ENCODE measurements at places on chromosomes 1 and 21.

- no peak for DNase-seq
Observed at GRCh38 chr1:93605026-93605568, 76.5 kb downstream of the BCAR3 start.

DNA sequence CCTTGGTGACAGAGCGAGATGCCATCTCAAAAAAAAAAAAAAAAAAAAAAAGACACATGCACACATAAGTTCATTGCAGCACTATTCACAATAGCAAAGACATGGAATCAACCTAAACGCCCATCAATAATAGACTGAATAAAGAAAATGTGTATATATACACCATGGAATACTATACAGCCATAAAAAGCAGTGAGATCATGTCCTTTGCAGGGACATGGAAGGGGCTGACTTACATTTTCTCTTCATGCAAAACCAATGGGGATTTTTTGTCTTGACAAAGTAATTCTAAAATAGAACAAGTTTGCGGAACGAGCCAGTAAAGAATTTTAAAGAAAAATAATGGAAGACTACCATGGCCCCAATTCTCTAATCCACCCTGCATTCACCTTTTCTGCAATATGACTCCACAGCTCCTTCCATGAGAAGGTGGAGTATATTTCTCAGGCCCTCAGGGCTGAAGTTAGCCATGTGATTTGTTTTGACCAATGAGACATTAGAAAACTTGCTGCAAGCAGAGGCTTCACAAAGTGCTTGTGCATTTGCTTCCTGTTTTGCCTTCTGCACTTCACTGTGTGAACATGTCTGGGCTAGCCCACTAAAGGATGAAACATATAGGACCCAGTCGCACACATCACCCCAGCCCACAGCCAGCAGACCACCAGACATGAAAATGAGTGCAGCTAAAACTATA, 78.8 kb upstream of the NR5A2 start:
- DNase-seq: no peak

DNA sequence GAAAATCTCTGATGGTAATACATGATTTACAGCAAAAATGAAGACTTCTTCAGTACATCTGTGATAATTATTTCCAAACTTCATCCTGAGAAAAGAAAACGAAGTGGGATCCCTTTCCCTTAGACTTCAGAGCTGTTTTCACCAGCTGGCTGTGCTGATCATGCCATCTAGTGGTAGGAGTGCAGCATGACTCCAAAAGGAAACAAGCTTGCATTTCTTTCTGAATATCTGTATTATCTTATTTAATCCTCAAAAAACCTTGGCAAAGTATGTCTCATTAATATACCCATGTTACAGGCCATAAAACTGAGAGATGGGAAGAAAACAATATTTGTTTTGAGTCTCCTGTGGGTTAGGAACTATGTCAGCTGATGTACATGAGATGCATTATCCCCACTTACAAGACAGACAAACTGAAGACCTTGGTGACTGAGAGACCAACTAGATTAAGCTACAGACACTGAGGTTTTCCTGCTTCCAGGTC, 9.8 kb upstream of the GJA8 start:
- DNase-seq: peak; percentile 62

GRCh38 chr1:186086583-186086982, 288.5 kb downstream of the TPR start:
- no peak for DNase-seq

GRCh38 chr1:190439447-190439846, 38.2 kb downstream of the BRINP3 start:
- no peak for DNase-seq

DNA sequence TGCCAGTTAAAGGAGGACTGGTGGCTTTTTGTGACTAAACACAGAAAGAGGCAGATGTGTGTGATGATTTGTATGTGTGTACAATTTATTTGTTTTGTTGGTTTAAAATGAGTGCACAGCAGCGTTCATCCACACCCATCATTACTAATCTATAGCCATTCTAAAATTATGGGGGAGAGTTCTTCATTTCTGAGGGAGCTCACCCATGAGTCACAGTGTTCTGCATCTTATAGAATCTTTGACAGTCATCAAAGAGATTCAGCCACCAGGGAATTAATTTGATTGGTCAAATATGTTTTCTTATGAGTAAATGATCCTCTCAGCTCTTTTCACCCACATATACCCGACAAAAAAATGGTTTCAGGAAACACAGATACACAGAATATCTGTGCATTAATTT, 147.9 kb downstream of the GREM2 start:
- no peak for DNase-seq

GRCh38 chr21:16079830-16080229, 350.0 kb downstream of the USP25 start:
- DNase-seq: no peak

GRCh38 chr1:18191481-18192155, 84.0 kb downstream of the IGSF21 start:
- no peak for DNase-seq

DNA sequence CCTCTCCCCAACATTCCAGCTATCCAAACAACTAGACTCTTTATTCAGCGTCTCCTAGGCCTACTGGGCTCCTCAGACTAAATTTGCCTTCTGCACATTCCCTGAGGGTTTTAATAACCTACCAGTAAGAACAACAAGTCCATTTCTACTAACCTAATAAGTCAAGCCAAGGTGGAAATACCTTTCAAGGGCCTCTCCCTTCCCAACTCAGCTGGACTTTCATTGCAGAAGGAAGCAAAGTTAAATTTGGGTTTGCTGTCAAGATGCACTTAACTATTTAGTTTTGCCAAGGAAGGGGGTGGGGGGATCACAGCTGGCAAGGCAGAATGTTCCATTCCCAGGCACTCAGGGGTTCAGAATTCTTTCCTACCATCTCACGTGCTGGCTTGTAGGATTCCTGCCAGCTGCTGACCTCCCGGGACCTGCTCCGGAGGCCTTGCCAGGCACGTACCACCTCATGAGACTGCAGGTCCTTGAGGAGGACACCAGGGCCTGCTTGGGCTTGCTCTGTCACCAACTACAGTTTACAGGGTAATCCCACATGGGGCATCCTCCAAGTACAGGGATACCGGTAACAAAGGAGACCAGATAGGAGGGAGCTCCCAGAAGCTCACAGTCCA, 29.8 kb downstream of the SLC30A1 start:
- DNase-seq: no peak

- no peak for DNase-seq
Observed at GRCh38 chr1:93592551-93592949, 89.1 kb downstream of the BCAR3 start.

DNA sequence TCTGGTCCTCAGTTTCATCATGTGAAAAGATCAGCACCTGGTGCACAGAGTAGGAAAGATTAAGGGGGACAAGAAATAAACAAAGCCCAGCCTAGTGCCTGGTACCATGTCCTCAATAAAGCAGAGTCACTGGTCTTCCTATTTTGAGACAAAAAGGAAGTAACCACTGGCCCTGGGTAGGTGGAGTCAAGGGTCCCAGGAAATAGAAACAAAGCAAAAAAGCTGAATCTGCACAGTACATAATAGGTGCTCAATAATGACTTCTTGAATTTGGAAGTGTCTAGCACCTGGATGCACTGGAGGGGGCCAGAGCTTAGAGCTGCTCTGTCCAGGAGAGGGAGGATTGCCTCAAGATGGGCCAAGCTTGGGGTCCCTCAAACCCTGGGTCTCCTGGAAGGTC, 1.9 kb upstream of the EPHB2 start:
- peak; percentile 58 for DNase-seq

DNA sequence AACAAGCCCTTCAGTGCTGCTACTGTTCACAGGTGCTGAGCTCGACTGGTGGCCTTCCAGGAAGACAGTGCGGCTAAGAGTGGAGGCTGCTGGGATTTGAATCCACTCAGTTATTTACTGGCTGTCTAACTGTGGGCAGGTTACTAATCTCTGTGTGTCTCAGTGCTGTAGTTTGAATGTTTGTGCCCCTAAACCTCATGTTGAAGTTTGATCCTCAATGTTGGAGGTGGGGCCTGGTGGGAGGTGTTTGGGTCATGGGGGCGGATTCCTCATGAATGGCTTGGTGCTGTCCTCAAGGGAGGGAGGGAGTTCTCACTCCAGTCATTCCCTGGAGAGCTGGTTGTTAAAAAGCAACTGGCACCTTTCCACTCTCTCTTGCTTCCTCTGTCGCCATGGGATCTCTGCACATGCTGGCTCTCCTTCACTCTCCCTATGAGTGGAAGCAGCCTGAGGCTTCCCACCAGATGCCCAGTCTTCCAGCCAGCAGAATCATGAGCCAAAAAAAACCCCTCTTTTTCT, 334.8 kb downstream of the RPS6KC1 start:
- DNase-seq: no peak

DNA sequence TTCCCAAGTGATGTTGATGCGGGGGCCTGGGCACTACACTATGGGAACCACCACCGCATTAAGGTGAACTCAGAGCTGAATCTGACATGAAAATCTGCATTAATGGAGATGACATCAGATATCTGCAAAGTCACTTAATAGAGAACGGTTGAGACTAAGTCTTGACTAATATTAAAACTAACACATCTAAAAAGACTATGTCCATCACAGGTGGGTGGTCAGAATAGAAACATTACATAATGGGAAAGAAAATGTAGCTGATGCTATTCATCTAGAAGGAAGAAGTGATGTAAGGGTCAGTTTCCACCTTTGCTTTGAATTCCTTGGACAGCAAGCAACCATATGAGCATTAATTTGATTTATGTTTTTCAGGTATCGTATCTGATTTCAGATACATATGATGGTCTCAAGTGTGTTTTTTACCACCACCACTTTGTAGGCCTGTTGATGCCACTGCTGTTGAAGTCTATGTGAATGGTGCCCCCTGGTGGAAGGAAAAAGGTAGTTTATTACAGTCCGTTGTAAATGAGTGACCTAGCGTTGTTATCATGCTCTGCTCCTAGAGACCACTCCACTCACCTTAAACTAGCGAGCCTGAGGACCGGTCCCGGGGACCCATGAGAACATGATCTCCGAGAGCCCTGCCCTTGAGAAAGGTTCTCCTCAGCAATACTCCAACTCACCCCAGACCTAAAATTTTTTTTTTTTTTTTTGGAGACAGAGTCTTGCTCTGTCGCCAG, 73.5 kb downstream of the BACH1 start:
- peak; percentile 87 for DNase-seq

GRCh38 chr1:72780212-72780611, 497.9 kb upstream of the NEGR1 start:
- DNase-seq: no peak

- peak; percentile 75 for DNase-seq
Observed at GRCh38 chr1:230145953-230146476, 79.0 kb downstream of the GALNT2 start.

DNA sequence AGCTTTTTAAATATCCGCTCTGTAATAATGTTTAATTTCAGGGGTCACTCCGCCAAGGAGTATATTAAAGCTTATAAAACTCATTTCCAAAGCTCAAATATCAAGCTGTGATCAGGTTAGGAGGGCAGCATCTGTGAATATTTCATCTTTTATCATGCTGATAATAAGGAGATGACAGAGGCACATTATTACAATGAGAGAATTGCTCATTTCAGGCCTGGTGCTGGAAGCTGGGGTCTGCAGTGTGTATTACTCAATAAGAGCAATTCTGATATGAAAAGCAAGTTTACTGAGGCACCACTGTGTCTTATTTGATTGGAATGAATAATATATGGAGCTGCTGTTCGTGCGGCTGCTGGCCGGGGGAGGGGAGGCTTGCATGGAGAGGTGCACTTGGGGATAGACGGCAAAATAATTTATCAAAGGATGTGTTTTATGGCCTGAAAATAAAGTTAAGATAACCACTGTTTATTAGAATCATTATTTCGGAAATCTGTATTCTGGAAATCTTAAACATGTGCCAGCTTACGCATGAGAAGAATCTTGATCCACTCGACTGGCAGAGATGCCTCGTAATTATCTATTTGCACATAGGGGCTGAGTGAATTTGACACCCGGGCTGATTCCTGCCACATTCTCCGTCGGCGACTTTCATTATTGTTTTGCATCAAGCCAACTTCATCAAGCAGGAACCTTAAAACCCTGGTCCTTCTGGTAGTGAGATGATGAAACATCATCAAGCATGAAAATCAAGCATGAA, 173.2 kb downstream of the RRAGC start:
- DNase-seq: no peak

- DNase-seq: no peak
Observed at GRCh38 chr21:16572032-16572431, 842.2 kb downstream of the USP25 start.

DNA sequence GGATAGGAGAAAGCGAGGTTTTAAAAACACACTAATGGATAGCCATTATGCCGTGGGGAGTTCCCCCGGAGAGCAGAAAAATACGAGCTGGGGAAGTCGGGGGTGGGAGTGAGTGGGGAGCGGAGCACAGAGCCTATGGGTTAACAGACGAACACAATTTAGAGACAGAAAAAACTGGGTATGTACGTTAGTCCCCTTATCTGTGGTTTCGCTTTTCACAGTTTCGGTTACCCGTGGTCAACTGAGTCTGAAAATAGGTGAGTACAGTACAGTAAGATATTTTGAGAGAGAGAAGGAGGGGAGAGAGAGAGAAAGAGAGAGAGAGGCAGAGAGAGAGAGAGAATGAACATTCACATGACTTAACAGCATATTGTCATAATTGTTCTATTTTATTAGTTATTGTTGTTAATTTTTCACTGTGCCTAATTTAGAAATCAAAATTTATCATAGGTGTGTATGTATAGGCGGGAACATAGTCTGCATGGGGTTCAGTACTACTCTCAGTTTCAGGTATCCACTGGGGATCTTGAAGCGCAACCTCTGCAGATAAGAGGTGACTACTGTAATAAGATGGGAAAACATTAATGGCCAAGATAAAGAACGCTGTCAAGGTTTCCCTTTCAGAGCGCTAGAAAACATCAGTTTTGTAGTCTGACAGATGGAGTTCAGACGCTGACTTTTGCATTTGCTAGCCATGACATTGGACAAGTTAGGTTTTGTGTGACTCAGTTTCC, 125.6 kb upstream of the LMO4 start:
- peak; percentile 53 for DNase-seq

- no peak for DNase-seq
Observed at GRCh38 chr1:165010418-165011070, 346.0 kb downstream of the LMX1A start.

DNA sequence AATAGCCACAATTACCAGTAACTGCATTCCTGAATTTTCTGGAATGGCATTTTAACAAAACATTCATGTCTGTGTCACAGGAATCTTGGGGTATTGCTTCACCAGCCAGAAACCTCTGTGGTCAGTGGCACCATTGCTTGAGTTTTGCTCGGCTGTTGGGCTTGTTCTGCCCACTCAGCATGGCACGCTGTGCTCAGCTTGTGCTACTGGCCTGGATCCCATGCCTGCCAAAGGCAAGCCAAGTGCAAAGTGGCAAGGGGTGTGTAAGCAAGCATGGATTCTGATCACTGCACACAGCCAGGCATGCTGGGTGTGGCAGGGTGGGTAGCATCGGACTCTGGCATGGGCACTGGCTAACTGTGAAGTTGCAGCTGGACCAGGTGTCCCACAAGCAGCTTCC, 1150.9 kb downstream of the MRPL39 start:
- no peak for DNase-seq

GRCh38 chr1:67635055-67635809, 49.8 kb upstream of the GADD45A start:
- DNase-seq: peak; percentile 13

- DNase-seq: no peak
Observed at GRCh38 chr21:36199021-36199420, 42.4 kb downstream of the DOP1B start.

- no peak for DNase-seq
Observed at GRCh38 chr21:14284481-14284880, 68.5 kb downstream of the RBM11 start.

All from suppressor macrophage treated with lipopolysaccharide for 4 hours (primary cell).